ENCODE measurements at places on chromosomes 16 and 17.

GRCh38 chr16:4796982-4797804 is 2.0 kb downstream of the SMIM22 start:
- no peak for DNase-seq

DNA sequence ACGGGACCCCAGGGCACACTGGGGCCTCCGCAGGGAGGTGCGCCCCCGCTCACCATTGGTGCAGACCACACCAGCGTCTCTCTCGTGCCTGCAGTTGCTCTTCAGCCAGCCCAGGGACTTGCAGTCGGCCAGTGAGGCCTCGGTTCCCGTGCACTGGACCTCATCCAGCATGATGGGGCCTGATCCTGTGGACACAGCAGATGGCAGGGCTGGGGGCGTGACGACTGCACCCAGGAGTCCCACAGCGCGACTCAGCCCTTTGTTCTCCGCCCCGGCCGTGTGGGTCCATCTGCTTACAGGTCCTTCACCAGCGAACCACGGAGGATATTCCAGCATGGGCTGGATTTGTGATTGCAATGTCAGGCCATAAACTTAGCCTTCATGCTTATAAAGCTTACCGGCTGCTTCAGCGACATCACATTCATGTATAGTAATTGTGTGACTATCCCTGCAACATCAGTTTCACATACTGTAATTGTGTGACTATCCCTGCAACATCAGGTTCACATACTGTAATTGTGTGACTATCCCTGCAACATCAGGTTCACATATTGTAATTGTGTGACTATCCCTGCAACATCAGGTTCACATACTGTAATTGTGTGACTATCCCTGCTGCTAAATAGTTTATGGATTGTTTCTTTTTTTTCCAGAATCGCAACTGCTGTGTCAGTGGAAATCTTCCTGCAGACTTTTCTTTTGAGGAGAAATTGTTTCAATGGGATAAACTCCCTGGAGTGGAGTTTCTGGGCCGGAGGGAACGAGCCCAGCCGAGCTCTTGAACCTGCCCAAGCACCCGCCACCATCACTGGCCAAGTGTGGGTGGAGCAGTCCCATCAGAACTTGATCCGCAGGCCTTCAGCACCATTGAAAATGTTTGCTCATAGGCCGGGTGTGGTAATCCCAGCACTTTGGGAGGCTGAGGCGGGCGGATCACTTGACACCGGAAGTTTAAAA is 4.8 kb downstream of the LGALS3BP start:
- DNase-seq: no peak

DNA sequence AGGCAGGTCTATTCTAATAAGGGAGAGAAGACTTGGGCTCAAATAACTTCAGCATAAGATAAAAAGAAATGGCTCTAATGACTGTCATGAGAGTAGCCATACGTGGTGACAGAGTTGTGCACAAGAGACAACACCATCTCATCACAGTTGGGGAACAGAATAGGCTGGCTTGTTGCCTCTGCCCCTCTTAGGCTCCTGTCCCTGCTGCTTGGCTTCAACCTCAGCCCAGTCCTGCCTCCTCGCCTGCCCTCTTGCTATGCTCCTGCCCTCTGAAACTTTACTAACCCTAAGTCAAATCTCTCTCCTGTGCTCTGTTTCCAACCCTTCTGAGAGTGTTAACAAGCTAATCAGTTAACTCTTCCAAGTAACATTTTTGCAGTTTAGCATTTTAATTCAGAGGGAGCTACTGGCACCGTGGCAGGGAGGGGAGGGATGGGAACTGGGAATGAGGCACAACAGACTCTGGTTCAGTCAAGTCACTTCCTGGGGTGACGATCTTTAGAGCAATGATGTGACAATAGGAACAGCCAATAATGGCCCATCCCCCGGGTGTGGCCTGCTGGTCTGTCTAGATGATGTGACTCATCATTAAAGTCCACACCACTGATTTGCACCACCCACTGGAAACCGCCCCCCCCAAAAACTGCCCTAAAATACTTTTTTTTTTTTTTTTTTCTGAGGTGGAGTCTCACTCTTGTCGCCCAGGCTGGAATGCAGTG is 35.5 kb downstream of the DNAH17 start:
- DNase-seq: no peak

GRCh38 chr16:87210894-87211293 is 106.3 kb downstream of the C16orf95 start:
- DNase-seq: no peak

- no peak for DNase-seq
These were observed 5.1 kb upstream of the KLHL36 start for GRCh38 chr16:84643180-84643583.

DNA sequence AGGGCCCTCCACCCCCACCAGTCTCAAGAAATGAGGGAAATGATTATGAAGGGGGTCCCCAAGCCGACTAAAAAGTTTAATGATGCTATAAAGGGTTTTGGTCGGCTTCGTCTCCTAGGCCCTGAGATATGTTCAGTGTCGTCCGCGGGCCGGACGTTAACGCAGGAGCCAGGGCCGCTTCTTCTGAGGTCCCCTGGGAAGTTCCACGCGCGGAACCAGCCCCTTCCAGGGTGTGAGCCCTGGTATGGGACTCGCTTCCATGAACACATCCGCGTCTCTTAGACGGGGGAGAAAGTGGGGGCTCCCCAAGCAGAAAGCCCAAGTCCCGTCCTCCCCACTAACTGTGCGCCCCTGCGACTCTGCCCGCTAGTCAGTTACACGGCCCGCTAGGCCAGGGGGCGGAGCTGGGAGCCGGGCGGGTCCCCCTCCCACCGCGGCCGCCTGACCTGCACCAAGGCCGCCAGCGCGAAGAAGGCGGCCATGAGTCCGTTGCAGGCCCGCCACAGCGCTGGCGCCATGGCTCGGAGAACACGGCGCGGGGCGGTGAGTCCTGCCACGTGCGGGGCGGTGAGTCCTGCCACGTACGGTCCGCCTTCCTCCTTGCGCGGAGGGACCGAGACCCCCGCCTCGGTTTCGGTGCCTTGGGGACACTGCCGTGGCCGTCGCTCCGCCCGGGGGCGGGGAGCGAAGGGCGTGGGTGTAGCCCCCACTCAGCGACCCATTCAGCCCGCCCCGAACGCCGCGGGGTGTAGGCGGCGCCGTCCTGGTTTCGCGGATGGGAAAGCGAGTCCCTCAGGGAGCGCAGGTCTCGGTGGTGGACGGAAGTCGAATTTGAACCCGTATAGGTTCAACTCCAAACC is at the start of gene TMEM220:
TSS of gene TMEM220 (minus strand) at position 690 of the 860 bp plus-strand sequence. CDS start at position 518, 172 bp downstream.
- DNase-seq: peak; percentile 25

DNA sequence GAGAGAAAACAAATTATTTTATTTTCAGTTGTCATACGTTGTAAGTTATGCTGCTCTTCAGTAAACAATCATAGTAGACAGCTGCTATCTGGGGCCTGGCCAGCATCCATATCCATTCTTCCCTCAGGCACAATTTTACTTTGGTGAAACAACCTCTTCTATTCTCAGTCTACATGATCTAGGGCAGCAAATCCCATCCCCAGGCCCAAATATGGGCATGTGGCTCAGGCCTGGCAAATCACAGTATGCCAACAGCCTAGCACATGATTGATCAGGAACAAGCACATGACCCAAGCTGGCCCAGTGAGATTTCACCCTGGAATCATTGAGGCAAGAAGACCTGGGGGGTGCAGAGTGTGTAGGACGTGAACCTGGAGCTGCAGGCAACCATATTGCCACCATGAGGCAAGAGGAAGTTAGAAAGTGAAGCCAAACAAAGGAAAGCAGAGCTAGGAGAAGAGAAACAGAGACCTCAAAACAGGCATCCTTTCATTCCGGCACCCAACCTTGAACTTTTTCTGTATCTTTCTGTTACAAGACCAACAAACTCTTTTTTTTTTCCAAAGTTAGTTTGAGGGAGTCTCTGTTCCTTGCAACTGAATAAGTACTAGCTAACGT is 10.3 kb upstream of the ABCC12 start:
- no peak for DNase-seq

GRCh38 chr16:68009157-68009735 is 6.5 kb downstream of the DPEP2NB start:
- DNase-seq: no peak

- no peak for DNase-seq
These were observed 23.3 kb downstream of the TMEM100 start for GRCh38 chr17:55699181-55699860.

DNA sequence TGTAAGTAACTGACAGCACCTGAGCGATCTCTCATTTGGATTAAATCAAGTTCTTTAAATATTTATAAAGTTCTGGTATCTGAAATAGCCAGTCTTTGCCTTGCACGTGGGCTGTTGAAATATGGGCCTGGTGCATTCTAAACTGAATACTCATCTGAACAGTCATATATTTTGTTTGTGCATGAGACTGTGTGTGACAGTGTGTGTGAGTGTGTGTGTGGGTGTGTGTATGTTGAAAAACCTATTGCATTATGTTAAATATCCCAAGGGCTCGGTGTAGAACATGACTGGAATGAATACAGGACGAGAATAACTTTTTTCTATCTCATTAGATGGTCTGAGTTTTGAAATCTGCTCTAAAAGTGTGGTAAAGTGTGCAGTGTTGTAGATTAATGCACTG is 82.4 kb upstream of the TOX3 start:
- no peak for DNase-seq

DNA sequence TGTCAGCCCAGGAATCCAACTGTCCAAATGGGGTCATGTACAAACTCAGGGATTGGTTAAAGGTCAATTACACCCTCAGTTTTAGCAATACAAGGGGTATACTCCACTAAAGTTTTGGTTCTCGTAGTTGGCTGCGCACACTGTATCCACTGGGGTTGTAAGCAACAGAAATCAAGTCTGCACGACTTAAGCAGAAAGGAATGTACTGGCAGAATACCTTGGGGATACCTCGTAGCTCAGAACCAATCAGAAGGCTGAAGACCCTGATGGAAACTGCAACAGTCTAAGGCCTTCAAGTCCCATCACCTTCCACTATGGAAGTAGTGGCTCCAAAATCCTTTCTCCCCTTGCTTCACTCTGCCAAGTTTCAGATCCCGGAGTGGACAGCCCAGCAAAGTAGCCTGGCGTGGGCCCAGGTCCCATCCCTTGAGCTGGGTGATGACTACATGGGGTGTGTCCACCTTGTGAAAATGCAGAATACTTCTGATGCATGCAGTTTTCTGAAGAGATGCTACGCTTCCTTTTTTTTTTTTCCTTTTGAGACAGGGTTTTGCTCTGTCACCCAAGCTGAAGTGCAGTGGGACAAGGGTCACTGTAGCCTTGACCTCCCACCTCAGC is 21.1 kb upstream of the RPH3AL start:
- no peak for DNase-seq

DNA sequence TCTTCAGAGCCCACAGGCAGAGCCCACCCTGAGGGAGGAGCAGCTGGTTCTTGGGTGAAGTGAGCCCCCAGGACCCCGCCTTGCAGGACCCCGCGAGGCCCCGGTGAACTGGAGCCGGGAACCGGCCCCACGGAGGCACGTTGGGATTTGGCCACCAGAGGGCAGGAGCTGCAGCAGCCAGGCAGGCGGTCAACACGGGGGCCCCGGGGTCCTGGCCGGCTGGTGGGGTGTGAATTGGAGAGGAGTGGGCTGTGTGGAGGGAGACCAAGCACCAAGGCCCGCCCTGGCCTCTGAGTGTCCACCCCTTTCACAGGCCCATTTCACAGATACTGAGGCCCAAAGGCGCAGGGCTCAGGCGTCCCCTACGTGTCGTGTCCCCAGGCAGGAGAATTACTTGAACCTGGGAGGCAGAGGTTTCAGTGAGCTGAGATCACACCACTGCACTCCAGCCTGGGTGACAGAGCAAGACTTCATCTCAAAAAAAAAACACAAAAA is 2.2 kb downstream of the DPEP1 start:
- DNase-seq: no peak

DNA sequence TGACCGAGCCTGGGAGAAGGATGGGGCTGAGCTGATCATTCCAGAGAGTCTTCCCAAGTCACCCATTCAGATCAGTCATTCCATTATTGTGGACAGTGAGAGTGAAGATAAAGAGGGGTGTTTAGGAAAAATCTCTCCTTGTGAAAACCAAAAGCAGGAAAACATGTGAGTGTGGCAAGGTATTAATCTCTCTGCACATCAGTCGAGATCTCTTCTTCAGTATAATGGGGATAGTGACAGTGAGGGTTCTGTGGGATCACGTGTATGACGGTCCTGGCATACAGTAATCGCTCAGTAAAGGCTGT is 35.4 kb downstream of the CHD9 start:
- DNase-seq: no peak

- no peak for DNase-seq
These were observed 1.5 kb downstream of the TRIM25 start for GRCh38 chr17:56912105-56912999.
